ENCODE measurements at places on chromosomes 1 and 21. TPM values are rescaled to one million over a fixed set of nuclear protein-coding genes. Genes with fewer than 3 reads are reported as not detected.

ATAD3C gene
- not detected for total RNA-seq

NUF2 gene
- 35.5 TPM for total RNA-seq

CLCA4 gene
- not detected for total RNA-seq

GRCh38 chr1:202713110-202713509 lies 2.9 kb upstream of the SYT2 start:
- peak; percentile 11 for DNase-seq

DNA sequence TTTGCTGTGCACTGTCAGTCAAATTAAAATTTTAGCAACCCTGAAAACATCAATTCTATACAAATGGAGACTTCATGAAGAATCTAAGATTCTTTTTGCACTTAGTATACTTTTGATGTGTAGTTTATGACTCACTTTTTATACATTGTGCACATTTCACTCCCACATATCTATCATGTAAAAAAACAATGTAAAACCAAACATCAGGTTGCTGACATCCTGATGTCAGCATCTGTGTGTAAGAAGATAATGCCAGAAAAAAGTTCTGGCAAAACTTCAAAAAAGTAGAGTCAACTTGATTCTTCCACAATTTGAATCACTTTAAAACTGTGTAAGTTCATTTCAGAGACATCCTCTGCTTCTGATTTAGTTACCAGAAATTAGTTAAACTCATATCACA lies 115.7 kb downstream of the CENPF start:
- no peak for DNase-seq

DNA sequence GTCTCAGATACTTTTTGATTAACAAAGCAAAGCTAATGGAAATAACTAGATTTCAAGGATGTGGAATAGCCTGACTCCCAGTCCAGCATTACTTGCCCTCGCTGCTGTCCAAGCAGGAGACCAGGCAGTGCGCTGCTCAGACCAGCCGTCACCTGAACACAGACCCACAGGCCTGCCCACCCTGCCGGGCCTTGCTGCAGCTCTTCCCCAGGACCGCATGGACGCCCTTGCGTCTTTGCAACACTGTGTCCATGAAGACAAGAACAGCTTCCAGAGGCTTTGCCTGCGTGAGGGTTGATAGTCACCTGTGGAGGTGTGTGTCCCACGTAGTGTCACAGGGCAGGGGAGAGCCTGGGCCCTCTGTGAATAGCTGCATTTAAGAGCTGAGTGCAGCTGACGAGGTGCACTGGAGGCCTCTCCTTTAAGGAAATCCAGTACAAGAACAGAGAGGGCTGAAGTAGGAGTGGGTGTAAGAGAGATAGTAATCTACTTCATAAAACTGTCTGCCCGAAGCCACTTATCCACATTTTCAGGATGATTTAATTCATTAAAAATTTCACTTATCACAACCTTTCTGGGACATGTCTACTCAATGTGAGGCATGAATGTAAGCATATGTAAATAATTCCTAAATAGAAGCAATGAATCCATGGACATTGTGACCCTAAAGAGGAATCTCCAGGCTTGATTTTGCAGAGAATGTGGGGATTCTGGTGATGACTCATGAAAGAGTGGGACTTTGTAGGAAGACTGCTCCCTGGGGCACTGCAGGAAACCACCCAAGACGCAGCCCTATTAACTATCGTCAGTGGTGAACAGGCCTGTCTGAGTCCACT lies 176.2 kb upstream of the RAB4A start:
- DNase-seq = no peak

DNA sequence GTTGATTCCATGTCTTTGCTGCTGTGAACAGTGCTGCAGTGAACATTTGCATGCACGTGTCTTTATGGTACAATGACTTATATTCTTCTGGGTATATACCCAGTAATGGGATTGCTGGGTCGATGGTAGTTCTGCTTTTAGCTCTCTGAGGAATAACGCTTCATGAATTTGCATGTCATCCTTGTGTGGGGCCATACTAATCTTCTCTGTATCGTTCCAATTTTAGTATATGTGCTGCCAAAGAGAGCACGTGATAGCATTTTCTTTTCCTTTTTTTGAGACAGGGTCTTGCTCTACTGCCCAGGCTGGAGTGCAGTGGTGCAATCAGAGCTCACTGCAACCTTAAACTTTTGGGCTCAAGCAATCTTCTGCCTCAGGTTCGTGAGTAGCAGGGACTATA lies 24.9 kb upstream of the MAP1LC3C start:
- no peak for DNase-seq

DNA sequence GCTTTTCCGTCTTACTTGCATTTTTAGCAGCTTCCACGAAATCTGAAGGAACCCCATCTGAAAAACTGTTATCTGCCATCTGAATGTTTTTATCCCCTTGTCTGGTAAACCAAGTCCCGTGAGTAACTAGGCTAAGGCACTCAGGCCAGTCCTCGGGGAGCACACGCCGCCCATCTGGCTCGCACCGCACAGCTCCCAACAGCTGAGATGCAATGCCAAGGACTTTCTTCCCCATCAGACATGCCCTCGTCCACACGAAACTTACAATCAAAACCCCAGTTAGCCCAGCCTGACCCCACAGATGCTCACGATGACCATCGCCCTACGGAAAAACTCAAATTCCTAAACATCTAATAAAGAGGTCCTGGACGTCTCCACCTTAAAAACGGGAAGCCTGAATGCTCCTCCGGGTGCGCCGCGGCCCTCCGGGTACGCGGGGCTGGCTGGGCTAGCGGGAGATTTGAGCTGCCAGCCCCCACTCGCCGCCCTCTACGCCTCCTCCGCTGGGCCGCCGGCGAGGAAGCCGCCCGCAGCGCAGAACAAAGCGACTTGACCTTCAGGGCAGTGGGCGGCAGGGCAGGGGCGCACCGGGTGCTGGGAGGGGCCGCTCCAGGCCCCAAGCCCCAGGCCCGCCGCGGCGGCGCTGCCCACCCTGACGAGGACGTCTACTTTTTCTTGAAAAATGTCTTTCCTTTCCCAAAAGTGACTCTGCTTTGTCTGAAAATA lies 36.6 kb downstream of the CD58 start:
- no peak for DNase-seq

DNA sequence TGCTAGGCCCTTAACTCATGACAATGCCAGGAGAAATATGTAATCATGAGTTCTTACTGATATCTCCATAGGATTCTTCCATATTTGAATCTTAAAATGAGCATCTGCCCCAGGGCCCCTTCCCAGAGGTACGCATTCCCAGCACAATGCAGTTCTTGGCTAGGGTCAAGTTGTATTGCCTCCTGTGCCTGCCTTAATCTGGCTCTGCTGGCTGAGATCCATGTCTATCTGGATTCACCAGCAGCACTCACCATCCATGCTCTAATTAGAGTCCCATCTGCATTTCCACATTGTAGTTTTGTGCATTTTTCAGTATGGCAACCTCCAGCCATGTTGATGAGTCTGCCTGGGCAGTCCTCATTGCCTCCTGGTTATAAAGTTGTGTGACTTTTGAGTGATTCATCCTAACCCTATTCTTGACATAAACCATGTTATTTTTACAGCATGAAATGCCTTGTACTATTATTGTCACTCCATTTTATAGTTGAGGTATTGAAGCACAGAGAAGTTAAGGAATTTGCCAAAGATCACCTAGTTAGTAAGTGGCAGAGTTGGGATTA lies 55.9 kb downstream of the CAMSAP2 start:
- peak; percentile 32 for DNase-seq
